ENCODE measurements at places on chromosomes 4 and X.

DNA sequence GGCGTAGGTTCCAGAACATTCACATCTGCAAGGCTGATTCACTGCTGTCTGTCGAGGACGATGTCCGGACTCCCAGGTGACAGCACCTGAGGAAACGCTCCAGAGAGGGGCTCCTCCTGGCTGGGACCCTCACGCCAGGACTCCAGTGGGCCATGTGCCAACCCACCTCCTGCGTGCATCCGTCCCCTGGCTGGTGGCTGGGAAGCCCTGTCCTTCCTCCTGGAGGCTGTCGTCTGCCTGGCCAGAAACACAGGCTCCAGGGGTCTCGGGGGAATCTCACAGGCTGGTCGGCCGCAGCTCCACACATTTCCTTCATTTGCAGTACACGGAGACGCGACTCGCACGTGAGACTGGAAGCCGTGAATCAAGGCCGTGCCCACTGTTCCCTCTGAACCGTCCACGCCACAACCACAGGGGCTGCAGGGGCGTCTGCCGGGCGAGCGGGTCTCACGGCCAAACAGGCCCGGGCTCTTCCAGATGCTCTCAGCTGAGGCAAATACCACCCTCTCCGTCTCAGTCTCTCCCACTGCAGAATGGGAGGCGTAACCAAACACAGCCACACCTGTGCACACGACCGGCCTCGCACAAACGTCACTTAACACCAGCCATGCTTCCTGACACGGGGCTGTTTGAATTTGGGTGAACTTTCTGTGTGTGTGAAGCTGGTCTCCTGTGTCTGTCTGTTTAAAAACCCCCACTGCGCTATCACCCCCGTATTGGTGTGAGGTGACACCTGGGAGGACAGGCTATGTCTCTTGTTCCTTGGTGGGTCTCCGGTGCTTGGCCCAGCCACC is 38.7 kb upstream of the MXD4 start:
- no peak for DNase-seq

GRCh38 chrX:91435395-91435794 is 756 bp downstream of the PABPC5 start:
- no peak for DNase-seq

- peak; percentile 92 for DNase-seq
These were observed 18.0 kb upstream of the TMSB4X start for GRCh38 chrX:12956704-12957534.

DNA sequence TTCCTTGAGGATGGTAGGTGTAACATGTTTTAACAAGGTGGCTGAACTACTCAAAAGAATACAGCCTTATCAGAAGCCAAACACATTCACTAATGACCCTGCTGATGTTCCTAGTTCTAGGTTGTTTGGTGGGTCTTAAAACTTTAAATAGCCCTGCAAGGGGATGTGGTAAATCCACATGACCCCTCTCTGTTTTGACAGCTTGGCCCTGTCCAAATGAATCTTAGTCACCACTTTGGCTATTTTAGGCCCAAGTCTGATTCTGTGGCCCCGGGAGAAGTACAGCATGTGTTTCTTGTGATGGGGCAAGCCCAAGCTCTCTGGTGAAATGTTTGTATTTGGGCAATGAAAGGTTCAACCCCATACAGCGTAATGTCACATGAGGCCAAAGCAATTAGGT is 54.5 kb upstream of the GPR34 start:
- peak; percentile 2 for DNase-seq

DNA sequence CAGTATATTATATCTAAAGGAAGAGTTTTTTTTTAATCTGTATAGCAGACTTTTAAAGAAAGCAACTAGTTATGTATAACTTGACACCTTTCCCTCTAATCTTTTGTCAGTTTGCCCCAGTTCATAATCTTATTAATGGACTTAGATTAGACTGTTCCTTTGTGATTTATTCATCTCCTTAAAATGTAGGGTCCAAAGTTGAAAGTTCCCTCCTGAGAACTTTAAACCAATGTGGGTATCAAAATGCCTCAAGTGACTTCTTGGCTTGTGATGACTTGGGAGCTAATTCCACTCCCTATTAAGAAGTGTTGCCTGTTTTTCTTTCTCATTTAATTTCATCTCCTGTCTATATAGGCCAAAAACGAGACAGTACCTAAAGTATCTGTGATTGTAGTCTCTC is 6.3 kb upstream of the SDAD1 start:
- no peak for DNase-seq

DNA sequence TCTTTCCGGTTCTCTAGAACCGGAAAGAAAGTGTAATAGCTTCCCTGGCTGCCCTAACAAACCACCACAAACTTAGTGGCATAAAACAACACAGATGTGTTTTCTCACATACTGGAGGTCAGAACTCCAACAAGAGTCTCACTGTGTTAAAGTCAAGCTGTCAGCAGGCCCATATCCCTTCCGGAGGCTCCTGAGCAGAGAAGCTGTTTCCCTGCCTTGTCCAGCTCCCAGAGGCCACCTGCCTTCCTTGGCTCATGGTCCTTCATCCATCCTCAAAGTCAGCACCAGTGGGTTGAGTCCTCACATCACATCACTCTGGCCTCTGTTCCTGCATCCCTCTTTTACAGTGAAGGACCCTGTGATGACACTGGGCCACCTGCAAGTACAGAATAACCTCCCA is 49.8 kb upstream of the HMX1 start:
- no peak for DNase-seq

DNA sequence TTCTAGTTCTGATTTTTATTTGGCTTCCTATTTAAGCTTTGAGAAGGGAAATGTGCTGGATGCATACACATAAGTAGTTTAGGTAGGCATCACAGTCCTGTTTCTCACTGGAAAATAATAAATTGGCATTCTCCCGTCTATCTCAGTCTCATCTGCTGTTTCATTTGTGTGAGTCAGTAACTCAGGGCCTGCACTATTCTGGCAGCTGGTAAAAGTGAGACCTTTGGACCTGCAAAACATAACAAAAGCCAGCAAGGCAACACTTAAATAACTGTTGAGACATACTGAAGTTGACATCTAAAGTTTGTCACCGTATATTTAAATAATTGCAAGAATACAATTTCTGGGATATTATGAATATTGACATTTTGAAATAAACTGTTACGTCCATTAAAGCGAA is 8.6 kb upstream of the UBQLN2 start:
- DNase-seq: no peak

DNA sequence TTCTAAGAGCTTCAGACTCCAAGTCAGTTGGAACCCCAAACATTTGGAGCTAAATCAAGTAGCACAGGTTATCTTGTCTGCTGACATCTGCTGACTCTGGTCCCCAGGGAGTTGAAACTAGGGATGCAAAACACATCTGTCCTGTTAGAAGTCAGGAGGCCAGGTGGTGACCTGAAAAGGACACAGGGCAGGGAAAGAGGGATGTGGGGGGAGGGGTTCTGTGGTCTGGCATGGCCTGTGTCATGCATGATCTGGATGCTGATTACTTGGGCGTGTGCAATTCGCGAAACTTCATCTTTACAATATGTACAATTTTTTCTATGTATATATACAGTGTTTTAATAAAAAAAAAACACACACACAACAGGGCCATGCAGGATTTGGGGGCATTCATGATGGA is 55.3 kb downstream of the FHDC1 start:
- DNase-seq: no peak

DNA sequence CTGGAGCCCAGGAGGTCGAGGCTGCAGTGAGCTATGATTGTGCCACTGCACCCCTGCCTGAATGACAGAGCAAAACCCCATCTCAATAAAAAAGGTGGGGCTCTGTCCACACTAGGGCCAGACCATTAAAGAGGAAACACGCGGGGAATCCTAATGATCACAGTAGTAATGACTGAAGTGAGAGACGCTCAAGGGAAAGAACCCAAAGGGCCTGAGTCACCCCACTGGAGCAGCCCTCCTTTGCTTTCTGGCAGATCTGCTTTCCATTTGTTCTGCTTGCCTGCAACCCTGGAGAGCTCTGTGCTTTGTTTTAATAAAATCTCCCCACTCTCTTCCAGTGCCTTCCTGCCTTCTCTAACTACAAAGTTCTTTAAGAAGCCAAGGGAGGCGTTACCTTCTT is 5.0 kb downstream of the TFDP3 start:
- DNase-seq: no peak

DNA sequence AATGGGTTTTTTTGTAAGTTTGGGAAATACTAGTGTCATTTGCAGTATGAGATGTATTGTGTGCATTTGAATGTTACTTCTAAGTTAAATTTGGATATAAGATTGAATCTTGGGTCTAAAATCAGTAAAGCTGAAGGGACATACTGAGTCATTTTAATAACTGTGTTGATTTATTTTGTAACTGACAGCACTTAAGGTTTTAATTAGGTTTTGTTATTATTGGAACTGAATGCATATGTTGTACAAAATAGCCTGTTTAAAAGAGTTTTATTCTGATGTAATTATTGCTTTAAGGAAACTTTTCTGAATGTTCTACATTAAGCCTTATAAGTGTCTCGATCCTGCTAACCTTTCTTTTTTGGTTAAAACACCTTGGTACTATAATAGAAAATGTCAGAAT is 396.6 kb downstream of the MAPK10 start:
- no peak for DNase-seq

GRCh38 chr4:67092351-67092750 is 453.0 kb downstream of the CENPC start:
- DNase-seq: no peak

DNA sequence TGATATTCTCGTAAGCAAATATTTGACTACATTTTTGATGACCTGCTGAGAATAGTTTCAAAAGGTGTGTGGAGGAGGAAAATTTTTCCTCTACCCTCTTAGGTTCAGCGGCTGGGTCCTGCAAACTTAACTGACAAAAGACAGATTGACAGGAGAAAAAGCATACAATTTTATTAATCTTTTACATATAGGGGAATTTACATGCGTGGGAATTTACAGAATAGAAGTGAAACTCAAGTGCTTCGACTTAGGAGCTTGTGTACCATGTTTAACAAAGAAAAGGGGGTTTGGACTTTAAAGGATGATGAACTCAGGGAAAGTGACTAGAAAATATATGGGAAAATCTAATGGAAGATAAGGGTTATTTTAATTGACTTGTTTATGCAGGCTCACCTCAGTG is 2.5 kb downstream of the HERC6 start:
- no peak for DNase-seq
